Inflammatory macrophage treated with lipopolysaccharide for 1 hour (primary cell): ENCODE measurements at places on chromosomes 16 and 17.

GRCh38 chr16:21703156-21703555 lies 39.4 kb downstream of the OTOA start:
- DNase-seq: no peak

- no peak for DNase-seq
Measured at GRCh38 chr17:39975801-39976200, 4.8 kb upstream of the PSMD3 start.

DNA sequence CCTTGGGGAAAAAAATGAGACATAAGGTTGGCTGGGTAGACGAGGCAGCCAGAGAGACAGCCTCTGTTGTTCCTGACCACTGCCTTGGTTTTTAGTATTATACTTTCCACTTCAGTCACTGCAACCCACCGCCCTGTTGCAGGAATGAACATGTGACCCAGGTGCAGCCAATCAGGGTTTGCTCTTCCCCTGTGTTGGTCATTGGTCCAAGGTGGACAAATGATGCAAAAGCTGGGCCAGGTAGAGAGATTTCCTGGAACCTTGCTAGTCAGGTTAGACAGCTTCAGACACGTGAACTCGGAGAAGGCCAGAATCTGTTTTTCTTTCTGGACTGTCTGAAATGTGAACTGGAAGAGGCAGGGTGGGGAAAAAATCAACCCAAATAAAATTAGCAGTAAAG lies 452.4 kb upstream of the RBFOX1 start:
- DNase-seq: no peak

DNA sequence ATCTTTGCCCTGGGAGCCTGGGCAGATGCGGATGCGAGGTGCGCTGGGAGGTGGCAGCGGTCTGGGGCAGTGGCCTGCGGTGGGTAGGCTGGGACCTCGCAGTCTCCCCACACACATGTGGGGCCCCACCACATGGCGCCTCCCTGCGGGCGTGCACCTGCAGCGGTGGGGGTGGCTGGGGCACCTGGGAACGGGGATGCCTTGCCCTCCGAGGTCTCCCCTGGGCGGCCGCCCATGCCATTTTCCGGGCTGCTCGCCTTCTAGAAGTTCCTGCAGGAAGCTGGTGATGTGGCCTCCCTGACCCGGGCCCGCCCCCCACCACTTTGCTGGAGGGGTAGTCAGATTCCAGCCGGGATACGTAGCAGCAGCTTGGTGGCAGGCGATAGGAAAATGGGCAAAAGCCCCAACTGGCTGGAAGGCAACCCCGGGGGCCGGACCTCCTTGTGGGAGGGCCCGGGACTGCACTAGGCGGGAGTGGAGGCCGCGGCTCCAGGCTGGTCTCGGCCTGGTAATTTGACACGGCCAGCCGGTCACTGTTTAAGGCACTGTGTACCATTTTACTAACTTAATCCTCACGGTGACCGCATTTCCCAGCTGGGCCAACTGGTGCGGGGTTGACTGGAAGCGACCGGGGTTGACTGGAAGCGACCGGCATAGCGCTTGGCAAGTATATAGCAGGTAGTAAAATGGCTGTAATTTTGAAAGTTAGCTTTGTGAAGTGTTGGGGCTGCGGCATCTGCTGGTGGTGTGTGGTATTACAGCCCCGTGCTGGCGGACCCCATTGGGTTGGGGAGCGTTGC lies 38.5 kb downstream of the IGF2BP1 start:
- no peak for DNase-seq

- DNase-seq: no peak
Measured at GRCh38 chr17:74729866-74730265, 7.2 kb upstream of the RAB37 start.

DNA sequence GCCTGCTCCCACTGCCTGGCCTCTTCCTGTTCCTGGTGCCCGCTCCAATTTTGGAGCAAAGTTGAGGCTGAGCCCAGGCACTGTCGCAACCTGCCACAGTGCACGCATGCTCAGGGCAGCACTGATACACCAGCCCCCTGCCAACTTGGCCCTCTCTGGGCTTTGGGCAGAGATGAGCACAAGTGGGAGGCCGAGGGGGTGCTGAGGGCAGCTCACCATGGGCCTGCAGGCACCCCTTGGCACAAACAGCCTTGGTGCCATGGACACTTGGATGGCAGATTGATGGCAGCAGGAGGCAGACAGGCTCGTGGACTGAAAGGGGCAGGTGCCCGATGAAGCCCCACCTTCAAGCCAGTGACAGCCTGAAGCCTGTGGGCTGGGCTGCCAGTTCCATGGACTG lies 42.9 kb downstream of the PIGL start:
- DNase-seq: no peak

DNA sequence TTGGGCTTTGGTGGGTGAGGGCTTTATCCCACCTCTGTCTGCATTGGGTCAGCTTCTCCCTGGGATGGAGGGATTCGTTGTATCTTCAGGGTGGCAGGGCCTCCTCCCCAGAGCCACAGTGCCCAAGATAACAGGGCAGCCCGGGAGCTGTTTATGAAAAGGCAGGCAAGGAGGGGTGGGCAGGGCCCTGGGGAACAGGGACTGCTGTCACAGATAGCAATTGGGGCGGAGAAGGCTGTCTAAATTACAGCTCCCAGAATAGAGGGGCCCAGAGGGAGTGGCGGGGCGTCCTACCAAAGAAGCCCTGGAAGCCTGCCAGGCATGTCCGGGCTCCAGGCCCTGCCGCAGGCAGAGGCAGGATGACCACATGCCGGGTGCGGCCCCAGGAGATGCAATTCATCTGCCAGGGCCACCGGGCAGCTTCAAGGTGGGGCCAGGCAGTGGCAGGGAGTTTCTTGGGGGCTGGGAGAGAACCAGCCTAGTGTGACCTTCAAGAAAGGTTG lies 18.8 kb upstream of the PHOSPHO1 start:
- no peak for DNase-seq

DNA sequence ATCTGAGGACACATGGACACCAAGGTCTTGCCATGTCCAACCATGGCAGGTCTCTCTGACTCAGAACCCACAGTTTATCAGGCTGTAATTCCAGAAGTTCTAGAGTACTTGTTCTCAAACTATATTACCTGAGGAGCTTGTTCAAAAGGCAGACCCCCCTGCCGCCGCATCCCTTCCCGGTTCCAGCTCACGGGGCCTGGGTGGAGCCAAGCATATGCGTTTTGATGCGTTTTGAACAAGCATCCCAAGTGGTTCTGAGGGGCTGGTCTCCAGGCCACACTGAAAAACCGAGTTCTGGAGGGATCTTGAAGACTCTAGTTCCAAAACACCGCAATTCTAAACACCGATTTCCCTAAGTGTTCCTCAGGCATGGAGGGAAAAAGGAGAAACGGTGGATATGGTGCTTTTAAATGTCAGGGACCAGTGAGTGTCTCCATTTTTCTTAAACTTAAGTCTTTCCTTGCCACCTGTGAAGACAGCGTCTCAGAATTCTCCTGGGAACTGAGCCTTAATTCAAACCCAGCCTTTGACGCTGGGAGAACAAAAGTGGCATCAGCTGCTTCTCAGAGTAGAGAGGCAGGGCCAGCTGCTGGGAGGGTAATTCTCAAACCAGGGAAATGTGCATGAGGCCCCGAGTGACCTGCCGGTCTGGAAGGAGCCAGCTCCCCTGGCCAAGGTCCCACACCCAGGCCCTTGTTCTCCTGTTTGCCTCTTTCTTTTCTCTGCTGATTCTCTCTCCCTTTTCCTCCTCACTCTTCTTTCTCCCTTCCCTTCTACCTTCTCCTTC lies 84.4 kb upstream of the PLCG2 start:
- no peak for DNase-seq

- DNase-seq: no peak
Measured at GRCh38 chr16:62363501-62363900, 327.3 kb upstream of the CDH8 start.
